Thymus (tissue), 14 donors: ENCODE measurements at places on chromosomes 6 and 20.

DNA sequence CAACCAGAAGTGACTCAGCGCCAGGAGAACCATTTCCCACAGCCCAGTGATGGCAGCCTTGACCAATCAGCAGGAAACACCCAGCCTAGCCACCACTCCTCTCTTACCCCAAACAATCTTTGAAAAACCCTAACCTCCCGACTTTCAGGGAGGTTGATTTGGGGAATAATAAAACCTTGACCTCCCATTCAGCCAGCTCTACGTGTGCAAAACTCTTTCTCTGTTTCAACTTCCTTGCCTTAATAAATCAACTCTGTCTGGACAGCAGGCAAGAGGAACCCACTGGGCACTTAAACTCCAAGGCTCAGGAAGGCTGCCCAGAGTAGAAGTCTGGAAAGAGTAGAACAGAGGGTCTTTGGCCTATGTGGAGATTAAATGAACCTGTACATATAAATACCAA lies 35.0 kb downstream of the SERPINB1 start:
- DNase-seq: no peak

DNA sequence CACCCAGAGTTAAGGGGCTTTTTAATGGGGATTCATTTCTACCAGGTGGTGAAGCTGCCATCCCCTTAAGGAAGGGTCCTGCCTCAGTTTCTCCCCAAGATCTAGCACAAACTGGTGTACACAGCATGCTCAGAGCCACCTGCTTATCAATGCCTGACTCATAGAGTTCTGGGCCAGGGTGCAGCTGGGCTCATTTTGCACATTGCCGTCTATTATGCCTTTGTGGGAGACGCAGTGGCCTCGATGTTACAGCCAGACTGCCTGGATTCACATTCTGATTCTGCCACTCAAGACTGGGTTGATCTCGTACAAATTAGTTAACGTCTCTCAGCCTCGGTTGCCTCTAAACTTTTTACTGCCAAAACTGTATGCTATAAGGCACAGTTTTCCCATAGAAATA lies 365.7 kb downstream of the ZFAND3 start:
- no peak for DNase-seq

GRCh38 chr20:52118016-52118623 lies 73.5 kb downstream of the ZFP64 start:
- DNase-seq: no peak

GRCh38 chr6:3844097-3844463 lies 5.1 kb upstream of the FAM50B start:
- DNase-seq: no peak

- no peak for DNase-seq
Observed at GRCh38 chr20:57579898-57580447, 19.1 kb downstream of the PCK1 start.

GRCh38 chr20:38208088-38208487 lies 43.0 kb upstream of the TGM2 start:
- DNase-seq: no peak

GRCh38 chr6:16414205-16414604 lies 175.8 kb downstream of the GMPR start:
- no peak for DNase-seq

DNA sequence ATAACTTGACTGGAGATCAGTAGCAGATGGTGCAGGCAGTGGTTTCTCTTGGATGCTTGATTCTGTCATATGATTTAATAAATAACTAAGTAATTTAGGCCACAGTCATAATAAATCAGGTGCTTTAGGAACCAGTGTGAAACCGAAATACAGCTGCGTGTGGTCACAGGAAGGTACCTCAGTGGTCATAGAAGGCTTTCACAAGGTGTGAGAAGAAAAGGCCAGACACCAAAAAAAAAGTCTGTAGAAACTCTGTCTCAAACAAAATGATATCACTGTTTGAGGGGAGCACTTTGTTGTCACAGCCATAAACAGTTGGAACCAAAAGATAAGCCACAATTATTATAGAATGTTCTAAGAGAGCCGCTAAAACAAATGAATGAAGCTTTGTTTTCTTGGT lies 56.5 kb downstream of the ARMC2 start:
- DNase-seq: no peak

- no peak for DNase-seq
Observed at GRCh38 chr6:41584205-41584604, 38.0 kb downstream of the FOXP4 start.

GRCh38 chr6:71248306-71248765 lies 40.3 kb upstream of the OGFRL1 start:
- no peak for DNase-seq

DNA sequence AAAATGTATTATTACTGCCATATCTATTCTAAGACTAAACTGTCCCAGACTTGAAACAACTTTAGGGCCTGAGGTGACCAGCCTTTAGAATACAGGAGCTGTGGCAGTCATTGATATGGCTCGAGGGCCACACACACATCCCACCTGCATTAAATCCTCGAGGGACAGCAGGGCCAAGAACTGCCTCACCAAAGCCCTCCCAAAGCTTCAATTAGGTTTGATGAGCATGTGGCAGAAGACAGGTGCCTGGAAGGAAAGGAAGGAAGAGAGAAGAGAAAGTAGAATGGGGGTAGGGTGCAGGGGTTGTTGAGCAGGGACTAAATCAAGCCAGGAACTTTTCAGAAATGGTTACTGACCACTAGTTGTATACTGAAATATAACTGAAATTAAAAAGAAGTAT lies 115.0 kb downstream of the PDSS2 start:
- no peak for DNase-seq

DNA sequence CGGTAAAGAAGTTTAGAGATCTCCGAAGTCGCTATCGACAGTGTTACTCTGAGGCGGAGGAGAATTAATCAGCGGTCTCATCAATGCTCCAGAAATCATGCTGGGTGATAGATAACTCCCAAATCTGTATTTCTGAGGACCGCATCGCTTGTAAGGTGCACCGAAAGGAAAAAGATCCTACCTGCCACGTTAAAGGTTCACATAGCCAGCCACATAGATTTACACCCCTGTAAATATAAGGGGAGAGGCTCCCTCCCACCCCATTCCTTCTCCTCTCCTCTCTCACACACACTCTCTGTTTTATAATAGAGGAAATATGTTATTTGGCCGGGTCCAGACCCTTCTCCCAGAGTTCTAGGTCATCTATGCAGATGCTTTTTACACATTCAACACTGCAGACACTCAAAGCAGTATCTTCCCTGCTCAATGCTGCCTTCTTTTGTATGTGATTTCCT lies 620 bp upstream of the DEK start:
- no peak for DNase-seq

DNA sequence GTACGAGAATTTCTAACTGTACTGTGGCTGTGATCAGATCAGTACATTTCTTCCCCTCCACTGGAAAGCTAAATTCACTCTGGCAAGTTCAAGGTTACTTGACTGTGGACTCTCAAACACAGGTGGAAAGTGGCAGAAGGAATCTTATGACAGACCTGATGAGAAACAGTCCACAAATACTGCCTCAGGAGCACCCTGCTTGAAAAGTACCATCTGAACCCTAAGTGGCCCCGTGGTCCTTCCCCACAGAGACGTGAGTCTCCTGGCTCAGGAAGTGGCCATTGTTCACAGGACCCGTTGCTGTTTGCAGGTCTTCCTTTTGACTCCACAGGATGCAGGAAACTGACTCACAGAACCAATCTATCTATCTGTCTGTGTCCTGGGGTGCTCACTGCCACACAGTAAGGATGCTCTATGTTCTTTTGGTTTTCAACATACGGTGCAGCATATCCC lies 47.5 kb upstream of the NHSL1 start:
- no peak for DNase-seq

DNA sequence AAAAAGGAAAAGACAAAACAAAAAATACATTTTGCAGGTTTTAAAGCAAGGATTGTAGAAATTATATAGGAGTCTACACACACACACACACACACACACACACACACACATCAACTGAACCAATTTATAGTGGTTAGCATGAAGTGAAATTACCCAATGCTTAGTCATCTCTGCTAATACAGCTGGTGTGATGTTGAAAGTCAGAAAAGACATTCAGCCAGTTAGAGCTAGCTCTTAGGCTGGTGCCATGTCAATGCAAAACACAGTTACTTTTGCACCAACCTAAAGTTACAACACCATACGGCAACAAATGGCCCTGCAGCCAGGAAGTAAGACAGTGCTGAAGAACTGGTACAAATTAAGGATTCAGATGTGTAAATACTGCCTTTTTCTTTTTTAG lies 15.2 kb downstream of the FAM210B start:
- no peak for DNase-seq

DNA sequence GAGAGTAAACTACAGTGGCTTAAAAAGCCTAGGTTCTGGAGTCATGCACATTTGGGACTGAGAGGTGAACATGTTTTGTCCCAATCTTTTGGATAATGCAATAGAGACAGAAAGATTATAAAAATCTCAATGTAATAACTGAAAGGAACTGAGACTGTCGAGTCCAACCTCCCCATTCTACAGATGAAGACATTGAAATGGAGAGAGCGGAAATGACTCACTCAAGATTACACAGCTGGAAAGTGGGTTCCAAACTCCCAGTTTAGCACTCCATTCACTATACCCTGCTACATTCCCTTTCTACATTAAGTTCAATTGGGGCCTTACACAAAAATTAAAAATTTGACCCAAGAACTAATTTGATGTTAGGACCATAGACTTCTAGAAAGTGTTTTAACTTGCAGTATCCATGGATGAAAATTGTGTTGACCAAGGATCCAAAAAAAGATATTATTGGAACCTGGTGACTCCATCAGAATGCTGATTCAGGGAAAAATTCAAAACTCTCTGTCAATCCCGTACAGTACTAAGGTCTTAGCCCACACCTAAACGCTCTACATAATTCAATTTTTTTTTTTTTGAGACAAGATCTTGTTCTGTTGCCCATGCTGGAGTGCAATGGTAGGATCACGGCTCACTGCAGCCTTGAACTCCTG lies 1.5 kb upstream of the ILRUN start:
- DNase-seq: no peak

DNA sequence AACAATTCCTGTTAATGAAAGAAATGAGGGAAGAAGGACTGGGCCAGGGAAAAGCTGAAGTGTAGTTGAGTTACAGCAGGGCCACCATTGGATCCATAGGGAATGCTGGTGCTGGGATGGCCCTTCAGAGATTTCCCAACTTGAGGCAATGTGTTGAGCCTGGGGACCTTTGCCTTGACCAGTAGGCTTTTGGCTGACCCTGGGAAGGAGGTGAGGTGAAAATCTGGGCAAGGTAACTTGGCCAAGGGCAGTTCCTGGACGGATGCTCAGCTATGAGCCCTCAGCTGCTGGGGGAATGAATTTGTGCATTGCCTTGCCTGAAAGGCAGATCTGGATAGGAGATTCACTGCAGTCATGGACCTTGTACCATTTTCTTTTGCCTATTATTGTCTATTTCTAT lies 20.4 kb downstream of the UTRN start:
- no peak for DNase-seq

DNA sequence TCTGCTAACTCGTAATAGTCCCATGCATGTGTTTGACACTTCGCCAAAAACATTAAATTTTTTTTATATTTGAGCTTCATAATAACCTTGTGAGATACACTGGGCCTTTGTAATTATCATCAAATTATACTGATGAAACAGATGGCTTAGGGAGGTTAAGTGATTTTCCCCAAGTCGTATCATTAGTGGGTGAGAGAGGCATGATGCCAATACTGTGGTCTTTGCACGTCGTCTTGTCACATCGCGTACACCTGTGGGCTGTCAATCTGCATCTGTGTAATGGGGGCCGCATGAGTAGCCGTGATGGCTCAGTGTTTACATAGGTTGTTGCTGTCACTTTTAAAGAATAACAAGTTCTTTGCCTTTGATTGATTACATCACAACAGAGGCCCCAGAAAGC lies 1.7 kb downstream of the PRL start:
- no peak for DNase-seq

DNA sequence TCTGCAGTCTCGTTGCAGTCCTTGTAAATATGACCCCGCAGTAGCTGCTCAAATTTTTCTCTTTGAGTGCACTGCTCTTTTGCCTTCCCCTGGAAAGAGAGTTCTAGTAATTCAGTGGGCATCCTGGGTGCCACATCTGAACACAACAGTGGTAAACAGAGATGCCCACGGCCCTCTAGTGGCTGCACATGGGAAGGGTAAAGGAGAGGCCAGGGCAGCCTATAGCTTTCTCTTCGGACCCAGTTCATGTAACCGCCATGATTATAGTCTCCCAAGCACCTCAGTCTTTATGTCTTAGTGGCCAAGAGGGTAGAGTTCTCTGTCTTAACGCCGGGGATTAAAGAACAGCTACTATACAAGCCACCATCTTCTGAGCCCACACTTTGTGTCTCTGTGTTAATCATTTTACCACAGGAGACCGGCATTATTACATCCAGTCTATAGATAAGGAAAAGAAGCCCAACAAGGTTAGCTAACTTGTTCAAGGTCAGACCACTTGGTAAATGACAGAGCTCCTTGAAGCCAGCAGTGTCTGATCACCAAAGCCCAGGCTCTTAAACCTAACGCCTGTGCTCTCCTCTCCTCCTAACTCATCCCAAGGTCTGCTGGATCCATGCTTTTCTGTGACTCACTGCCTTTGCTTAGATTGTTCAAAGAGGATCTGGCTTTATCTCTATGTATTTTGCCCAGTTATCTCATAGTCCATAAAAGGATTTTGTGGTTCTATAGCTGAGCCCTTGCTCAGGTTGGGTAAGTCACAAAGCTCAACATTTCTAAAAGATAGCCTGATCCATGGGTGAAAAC lies 81.8 kb downstream of the ISM1 start:
- DNase-seq: peak; percentile 65

DNA sequence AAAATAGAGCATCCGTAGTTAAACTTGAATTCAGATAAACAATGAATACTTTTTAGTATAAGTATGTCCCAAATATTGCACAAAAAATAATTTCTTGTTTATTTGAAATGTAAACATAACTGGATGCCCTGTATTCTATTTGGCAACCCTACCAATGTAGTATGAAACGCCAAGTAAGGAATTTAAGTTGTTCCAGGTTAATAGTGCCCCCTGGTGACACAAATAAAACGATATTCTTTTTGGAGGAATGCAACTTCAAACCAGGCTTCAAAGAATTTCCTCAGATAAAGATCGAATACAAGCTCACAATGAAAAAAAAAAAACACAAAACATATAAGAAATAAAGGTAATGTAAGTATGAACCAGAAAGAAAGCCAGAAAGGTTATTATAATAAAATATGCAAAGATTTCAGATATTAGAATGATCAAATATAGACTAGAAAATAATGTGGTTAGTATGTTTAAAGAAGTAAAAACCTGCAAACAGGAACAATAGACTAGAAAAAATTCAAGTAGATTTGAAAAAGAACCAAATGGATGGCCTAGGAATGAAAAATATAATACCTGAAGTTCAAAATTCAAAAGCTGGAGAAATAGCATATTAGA lies 18.4 kb upstream of the AKAP7 start:
- no peak for DNase-seq

DNA sequence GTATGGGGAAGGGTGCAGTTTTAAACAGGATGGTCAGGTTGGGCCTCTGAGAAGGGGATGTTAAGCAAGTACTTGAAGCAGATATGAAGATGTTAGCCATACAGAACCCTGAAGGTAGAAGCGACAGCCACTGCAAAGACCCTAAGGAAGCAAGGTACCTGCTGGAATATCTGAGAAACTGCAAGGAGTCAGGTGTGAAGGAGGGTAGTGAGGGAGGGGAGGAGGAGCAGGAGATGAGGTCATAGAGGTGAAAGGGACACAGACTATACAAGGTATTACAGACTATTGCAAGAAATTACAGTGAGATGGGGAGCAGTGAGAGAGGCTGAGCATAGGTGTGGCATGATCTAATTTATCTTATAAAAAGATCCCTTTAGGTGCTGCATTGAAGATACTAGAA lies 22.2 kb upstream of the DEFB112 start:
- DNase-seq: no peak
